Hematopoietic multipotent progenitor cell (in vitro differentiated cells): ENCODE measurements at places on chromosomes 2 and 18. TPM values are rescaled to one million over a fixed set of nuclear protein-coding genes. Genes with fewer than 3 reads are reported as not detected.

Gene PMAIP1
- total RNA-seq: 23.4 TPM

Gene CNDP1
- not detected for total RNA-seq

Gene MOGAT1
- total RNA-seq: not detected

Gene ALK
- under 0.01 TPM for total RNA-seq

Gene IL36RN
- not detected for total RNA-seq

Gene ANKRD36B
- total RNA-seq: 37.2 TPM

Gene LHCGR
- not detected for total RNA-seq

Gene NETO1
- not detected for total RNA-seq

Gene PLB1
- 7.8 TPM for total RNA-seq

Gene COL6A3
- 0.54 TPM for total RNA-seq

Gene SKOR2
- total RNA-seq: not detected

Gene C1QL2
- not detected for total RNA-seq

Gene LYPD6B
- 0.81 TPM for total RNA-seq

Gene ABCB11
- total RNA-seq: 0.27 TPM

Gene PTPN2
- total RNA-seq: 18.3 TPM

Gene ECEL1
- 0.27 TPM for total RNA-seq

Gene IL1RL2
- total RNA-seq: not detected

Gene FAM124B
- total RNA-seq: 46.3 TPM

Gene TUBA4A
- 22.9 TPM for total RNA-seq

Gene DOK6
- 1.3 TPM for total RNA-seq

Gene KCTD1
- 8.6 TPM for total RNA-seq

Gene PPIL3
- 43.1 TPM for total RNA-seq

Gene RNF152
- 0.27 TPM for total RNA-seq

Gene LIMS2
- total RNA-seq: 0.27 TPM

Gene FAM228A
- 0.27 TPM for total RNA-seq

Gene IGFBP2
- total RNA-seq: 8.3 TPM

Gene CCBE1
- under 0.01 TPM for total RNA-seq
